ENCODE measurements at places on chromosomes 16 and 17.

DNA sequence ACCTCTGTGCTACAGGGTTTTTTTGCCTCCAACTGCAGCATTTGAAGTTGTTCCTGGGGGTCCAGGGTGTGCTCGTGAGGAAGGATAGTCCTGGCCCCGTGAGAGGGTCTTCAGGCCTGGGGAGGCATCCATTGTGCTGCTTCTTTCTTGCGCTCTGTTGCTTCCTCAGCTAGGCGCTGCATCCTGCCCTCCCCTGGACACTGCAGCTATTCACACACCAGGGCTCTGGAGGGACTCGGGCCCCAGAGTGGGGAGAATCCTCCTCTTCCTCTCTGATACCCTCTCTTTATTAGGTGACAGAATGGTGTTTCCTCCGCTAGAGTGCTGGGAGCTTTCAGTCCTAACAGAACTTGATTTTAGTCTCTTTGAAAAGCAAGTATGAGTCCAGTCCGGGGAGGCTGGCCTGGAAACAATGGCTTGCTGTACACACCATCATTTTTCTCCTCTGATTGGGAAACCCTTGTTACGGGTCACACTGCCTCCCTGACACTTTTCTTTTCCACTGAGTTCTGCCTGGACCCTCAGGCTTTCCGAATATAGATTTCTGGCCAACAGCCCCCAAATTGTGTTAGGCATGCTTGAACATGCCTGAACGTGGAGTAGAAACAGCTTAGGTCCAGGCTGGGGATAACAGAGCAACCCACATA lies 81.4 kb upstream of the ELAC2 start:
- DNase-seq = no peak

DNA sequence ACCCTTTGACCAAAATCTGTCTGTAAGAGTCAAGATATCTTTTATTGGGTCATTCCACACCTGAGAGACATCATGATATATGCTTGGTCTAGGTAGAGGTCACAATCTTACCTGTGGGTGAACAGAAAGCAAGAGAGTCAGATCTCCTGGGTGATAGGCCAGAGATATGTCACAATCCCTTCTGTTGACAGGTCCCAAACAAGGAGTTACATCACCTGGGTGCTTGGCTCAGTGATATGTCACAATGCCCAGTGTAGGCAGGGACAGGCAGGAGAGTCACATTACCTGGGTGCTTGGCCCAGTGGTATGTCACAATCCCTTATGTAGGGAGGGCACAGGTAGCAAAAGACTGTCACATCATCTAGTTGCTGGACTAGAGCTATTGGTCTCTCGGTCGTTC lies 1991.2 kb downstream of the TP53TG3F start:
- no peak for DNase-seq

DNA sequence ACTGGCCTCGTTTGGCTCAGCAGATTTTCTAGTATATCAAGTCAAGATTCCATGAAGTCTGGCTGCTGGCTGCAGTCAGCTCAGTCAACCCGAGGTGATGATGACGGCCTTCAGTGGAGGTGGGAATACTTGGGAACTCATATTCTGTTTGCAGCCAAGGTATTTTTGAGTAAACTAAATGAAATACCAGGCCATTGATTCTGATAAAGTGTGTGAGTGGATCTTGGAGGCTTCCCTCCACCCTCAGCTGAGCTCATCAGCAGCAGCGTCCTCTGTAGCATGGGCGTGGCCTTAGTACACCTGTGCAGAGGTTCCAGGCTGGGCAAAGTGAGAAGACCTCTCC lies 22.0 kb upstream of the TACO1 start:
- DNase-seq = no peak

GRCh38 chr17:82709024-82709675 lies 7.4 kb upstream of the FN3KRP start:
- DNase-seq = no peak

GRCh38 chr17:82839617-82840292 lies at the start of gene ZNF750:
TSS of gene ZNF750 (minus strand) at chr17:82840022. CDS start at chr17:82832454, 7,568 bp downstream.
- no peak for DNase-seq

GRCh38 chr16:55559233-55559632 lies 7.3 kb upstream of the CAPNS2 start:
- DNase-seq = no peak

DNA sequence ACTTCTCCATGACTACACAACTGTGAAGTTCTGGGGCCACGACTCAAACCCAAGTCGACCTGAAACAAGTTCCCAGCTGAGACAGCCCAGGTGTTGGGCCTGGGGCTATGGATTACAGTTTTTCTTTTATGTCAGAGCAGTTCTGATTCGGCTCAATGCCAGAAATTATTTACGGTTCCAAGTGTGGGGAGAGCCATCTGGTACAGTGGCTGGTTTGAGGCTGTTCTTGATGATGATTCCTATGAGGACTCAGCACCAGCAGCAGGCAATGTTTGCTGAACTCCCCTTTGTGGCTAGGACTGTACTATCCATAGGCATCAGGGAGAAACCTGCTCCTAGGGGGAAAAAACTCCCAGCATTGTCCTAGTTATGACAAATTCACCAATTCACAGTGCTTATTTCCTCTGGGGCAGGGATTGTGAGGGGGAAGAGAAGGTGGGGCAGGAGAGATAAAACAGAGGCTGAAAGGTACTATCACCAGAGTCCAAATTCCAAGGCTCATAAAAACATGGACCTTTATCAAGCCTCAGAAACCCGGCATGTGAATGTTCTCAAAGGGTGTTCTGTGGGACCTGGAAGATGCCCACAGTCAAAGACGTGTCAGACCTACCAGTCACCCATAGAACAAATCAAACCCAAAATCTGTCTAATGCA lies 18.2 kb upstream of the CMTM4 start:
- DNase-seq = no peak

GRCh38 chr17:58918884-58919283 lies 163.2 kb downstream of the PPM1E start:
- DNase-seq = no peak

GRCh38 chr16:62392698-62393097 lies 356.5 kb upstream of the CDH8 start:
- DNase-seq = no peak

- no peak for DNase-seq
These were observed 97.1 kb upstream of the MYOCD start for GRCh38 chr17:12568358-12569251.

DNA sequence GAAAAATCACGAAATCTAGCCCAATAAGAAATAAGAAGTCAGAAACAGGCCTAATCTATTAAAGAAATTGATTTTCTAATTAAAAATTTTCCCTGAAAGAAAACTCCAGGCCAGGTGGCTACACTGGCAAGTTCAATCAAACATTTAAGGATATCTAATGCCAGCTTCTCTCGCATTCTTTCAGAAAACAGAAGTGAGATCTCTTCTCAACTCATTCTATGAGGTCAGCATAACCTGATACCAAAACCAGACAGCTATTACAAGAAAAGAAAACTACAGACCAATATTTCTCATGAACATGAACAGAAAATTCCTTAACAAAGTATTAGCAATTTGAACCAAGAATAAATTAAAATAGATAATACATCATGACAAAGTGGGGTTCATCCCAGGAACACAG lies 52.4 kb downstream of the AXIN2 start:
- no peak for DNase-seq

GRCh38 chr17:18121144-18121910 lies 12.8 kb downstream of the MYO15A start:
- no peak for DNase-seq

DNA sequence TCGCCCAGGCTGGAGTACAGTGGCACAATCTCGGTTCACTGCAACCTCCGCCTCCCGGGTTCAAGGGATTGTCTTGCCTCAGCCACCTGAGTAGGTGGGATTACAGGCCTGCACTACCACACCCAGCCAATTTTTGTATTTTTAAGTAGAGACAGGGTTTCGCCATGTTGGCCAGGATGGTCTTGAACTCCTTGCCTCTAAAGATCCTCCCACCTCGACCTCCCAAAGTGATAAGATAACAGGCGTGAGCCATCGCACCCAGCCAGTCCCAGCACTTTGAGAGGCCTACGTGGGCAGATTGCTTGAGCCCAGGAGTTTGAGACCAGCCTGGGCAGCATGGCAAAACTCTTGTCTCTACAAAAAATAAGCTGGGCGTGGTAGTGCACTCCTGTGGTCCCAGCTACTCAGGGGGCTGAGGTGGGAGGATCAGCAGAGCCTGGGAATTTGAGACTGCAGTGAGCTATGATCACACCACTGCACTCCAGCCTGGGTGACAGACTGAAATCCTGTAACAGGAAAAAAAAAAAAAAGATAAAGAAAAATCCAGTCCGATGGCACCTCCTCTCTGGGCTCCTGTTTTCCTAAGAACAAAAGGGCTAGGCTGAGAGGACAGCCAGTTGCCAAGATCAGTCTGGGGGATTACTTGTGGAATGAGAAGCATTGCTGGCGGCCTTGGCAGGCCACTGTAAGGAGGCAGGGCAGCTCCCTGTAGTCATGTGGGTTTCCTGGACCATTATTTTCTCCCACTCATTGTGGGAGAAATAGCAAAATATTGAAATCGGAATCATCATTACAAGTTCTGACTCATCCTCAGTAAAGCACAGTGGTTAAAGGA lies 3.0 kb upstream of the PIPOX start:
- DNase-seq = no peak

- DNase-seq = no peak
These were observed 21.6 kb downstream of the EMC8 start for GRCh38 chr16:85777583-85778310.

DNA sequence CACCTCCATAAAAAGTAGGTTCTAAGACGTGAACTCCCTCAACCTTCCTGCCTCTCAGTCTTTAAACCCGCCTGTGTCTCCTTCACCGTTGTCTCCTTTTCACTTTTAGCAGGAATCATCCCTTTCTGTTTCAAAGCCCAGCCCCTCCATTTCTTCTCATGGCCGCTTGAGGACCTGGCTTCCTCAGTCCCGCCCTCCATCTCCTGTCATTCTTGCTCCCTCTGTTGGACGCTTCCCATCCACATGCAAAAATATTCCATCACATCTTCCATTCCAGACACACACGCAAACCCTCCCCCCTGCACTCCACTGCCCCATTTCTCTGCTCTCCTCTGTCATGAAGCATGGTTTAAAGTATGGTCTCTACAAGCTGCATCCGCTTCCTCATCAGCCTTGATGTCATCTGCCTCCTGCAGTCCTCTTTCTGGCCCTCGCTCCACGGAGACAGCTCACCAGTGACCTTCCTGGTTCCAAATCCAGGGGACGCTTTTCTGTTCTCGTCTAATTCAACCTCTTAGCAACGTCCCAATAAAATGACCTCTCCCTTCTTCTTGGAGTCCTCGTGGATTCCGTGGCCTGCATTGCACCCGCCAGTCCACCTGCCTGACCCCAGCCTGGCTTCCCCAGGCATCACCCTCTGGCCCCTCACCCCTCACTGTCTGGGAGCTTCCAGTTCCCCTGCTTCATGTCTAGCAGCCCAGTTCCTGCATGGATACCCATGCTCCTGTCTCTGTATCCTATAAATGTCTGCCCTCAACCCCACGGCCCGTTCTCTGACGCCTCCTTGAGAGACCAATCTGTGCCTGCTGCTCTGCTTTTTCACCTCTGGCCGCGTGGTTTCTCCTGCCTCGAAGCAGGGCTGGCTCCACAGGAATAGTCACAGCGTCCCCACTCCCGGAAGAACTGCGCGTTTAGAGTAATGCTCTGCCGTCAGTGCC lies 26.2 kb downstream of the ANKRD40 start:
- no peak for DNase-seq

- peak; percentile 62 for DNase-seq
These were observed 2.6 kb upstream of the TSPOAP1 start for GRCh38 chr17:58330997-58331814.

DNA sequence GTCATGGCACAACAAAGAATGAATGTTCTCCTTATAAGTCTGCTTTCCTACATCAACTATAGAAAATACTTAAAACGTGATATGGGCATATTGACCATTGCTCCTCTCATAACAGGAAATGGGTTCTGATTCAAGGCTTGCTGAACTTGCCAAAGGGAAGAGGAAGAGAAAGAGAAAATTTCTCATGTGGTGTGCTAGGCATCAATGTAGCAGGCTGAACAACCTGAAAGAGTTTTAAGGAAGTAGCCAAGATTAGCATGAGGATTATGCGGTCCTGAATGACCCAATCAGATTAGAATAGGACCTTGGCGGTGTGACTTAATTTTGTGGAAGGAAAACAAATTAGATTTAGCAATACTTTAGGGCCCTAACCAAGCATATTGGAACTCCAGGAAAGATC lies 617.7 kb upstream of the CDH11 start:
- DNase-seq = no peak

- DNase-seq = no peak
These were observed 130.1 kb upstream of the ADAMTS18 start for GRCh38 chr16:77564791-77565390.

GRCh38 chr16:73616166-73616753 lies 568.3 kb upstream of the ZFHX3 start:
- no peak for DNase-seq

- DNase-seq = no peak
These were observed 9.8 kb downstream of the RHOT1 start for GRCh38 chr17:32152130-32152529.

DNA sequence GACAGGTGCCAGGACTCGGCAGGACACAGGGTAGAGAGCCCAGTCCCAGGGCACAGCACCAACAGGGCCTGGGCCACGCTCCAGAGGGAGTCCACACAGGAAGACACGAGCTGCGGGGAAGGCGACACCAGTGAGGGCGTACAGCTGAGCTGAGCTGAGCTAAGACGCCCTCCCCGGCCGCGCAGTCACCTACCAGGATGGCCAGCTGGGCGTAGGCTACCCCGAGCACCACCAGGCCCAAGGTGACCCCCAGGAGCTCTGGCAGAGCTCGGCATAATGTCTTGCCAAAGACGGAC lies 42.6 kb downstream of the TSC2 start:
- no peak for DNase-seq

DNA sequence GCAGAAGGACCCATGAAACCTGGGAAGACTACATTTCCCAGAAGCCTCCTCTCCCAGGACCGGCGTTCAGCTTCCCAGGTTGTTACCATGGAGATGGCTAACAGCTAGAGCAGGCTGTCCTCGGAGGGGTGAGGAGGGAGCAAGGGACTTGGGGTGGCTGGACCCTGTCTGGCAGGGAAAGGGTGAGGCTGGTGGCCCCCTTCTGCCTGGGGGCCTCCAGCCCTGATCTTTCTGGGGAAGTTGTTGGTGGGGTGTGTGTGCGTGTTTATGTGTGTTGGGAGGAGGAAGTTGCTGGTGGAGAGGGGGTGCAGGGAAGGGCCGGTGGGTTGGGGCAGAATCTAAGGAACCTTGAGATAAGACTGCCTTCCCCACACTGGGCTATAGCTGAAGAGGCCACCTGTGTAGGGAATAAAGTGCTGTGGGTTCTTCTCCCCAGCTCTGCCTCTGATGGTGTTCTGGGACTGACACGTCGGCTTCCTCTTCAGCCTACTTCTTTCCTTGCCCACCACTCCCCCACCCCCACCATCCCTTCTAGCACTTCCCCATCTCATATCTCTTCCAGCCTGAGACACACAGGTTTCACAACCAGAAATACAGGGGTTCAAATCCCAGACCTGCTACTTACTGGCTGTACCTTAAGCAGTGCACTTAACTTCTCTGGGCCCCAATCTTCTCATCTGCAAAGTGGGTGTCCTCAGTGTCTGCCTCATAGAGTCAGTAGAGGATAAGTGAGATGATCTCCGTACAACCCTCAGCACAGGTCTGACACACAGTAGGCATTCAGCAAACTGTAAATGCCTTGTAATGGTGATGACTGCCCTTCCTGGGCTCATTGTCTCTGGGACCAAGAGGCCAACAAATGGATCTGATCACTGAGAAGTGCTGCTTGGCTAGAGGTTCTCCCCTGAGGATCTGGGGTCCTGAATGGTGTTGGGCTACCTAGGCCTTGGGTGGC lies at the start of gene DRC7:
Gene DRC7 (plus strand): TSS at position 82 of the 955 bp plus-strand sequence. CDS start 3,144 bp downstream, outside the sequence.
- no peak for DNase-seq
